ENCODE measurements at places on chromosomes 4 and X.
A peak's percentile ranks its signal among the peaks of the same experiment; 100 is the strongest.

DNA sequence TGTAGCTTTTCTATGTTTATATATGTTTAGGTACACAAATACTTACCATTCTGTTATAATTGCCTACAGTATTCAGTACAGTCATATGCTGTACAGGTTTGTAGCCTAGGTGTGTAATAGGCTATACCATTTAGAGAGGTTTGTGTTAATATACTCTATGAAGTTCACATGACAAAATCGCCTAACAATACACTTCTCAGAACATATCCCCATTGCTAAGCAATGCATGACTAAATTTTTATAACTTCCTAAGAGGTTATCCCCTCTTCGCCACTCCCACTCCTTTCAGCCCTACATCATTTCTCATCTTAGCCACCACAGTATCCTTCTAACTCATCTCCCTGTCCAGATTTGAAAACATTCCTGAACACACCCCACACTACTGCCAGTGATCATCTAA lies 83.7 kb upstream of the ZCCHC13 start:
- DNase-seq, result no peak

GRCh38 chr4:53205970-53206369 lies 159.9 kb downstream of the SCFD2 start:
- DNase-seq, result no peak

DNA sequence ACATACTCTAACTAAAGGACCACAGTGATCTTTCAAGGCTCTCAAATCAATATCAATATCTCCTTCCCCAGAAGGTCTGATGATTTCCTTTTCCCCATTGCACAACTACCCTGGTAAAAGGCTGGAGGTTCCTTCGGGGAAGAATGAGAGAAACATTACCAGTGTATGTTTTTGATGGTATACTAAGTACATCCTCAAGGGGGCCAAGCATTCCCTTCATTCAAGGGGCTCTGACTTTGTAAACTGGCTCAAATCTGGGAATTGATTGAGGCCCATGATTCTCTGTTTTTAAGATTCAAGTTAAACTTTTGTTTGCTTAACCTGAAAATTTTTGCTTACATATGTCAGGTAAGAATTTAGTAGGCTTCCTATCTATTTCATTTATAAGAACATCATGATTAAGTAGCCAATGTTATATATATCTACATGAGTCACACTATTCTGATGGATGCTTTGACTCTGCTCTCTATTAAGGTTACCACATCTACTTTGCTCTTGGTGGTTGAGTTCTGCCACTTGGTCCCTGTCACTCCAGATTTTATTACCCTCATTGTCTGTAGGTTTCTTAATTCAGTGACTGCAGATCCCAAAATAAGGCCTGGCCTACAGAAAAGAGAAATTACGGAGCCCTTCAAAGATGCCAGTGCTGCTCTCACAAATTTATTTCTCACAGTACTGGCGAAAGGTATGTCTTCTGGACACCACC lies 16.4 kb upstream of the GUCY1B1 start:
- DNase-seq, result no peak

GRCh38 chr4:41015016-41015675 lies 199.2 kb downstream of the APBB2 start:
- no peak for DNase-seq

DNA sequence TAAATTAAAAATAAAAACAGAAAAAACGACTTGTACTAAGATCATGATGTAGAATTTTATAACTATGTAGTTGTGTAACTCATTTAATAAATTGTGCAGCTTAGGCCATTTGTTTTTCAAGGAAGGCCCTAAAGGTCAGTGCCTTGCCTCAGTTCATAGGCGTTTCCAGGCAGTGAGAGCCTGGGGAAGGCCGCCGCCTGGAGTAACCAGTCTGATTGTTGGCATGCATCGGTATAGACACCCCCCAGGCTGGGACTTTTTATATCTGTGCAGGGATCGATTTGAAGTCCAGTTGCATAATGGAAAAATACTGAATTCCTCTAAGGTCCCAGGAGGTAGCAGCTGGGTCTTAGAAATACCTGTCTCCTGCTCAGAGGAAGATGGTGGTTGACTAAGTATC lies 77.2 kb downstream of the TMEM131L start:
- DNase-seq, result no peak

DNA sequence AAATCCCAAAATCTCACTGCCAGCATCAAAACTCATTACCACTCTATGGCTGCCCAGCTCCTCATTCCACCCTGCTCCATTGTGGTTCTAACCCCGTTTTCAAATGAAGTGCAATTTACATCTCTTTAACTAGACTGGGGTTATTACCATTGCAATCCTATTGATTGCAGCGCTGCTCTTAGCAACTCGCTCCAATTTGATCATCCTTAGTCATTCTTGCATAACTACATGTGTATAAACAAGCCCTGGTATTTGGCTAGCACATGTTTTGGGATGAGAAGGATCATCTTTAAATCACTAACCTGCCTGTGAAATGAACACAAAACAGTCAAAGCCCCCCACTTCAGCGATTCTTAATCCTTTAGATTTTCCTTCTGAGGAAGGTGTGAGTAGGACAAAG lies 340.1 kb upstream of the PPARGC1A start:
- no peak for DNase-seq

DNA sequence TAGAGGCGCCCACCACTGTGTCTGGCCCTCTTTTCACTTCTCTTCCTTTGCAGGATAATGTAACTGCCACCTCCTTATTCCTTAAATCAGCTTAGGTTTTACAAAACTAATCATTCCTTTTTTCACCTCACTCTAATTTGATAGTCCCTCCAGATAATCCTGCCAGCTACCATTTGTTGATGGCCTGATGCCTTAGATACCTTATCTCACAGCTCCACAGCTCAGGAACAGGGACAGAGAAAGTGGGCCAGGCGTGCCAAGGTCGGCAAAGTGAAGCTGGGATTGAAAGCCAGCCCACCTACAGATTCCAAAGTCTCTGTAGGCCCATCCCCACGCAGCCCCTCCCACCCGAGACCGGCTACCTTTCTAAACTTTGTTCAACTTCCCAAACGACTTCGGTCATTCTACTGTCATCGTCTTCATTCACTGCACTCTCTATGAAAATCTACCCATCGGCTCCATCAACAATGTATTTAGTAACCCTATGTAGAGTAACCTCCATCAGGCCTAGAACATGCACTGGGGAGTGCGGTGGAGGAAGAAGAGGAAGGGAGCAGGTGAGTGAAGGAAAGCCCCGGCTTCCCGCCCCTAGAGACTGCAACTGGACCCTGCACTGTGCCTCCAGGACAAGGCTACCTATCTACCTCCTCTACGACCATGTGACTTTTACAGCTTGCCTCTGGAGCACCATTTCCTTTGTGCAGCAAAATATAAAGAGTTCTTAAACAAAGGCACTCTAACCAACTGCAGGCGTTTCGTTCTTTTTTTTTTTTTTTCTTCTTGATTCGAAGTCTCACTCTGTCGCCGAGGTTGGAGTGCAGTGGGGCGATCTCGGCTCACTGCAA lies 1.5 kb downstream of the CASP6 start:
- peak; percentile 25 for DNase-seq

GRCh38 chr4:2927696-2928075 lies 35.5 kb downstream of the NOP14 start:
- DNase-seq, result no peak

DNA sequence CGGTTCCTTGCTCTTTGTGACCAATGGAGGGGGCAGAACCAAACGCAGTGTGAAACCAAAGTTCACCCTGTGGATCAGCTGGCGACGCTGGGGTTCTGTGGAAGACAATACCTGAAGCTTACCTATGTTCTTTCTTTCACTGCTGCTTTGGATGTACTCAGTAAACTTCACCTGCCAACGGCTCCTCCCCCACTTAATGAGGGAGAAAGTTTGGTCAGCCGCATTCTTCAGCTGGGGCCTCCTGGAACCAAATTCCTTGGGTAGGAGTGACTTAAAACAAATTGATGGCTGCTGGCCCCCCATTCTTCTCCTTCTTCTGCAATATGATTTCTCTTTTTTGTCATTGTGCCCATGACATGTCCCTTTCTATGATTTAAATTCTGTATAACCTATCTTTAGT lies 282.4 kb downstream of the ANK2 start:
- DNase-seq, result no peak

DNA sequence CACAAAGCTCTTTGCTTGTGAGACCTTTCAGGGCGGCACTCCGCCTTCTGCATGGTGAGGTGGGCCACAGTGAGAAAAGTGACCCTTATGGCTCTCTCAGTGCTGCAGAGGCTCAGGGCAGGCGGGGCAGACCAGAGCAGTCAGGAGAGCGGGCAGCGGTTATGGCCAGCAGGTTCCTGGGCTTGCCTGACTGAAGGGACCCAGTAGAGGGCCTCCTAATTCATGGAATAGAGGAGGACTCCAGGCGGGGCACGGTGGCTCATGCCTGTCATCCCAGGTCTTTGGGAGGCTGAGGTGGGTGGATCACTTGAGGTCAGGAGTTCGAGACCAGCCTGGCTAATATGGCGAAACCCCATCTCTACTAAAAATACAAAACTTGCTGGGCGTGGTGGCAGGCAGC lies 91.4 kb downstream of the CLNK start:
- DNase-seq, result no peak

DNA sequence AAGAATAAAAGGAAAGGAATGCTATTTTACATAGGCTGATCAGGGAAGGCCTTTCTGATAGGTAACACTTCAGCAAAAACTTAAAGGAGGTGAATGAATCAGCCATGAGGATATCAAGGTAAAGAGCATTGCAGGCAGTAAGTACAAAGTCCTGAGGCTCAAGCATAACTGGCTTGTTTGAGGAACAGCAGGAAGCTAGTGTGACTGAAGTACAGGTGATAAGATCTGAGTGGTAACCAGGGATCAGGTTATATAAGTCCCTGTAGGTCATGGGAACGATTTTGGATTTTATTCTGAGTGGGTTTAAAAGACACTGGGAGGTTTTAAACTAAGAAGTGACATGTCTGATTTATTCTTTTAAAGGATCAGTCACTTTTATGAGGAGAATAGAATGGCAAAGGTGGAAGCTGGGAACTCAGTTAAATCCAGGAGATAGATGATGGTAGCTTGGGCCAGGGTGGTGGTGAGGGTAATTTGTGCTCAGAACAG lies 47.1 kb upstream of the THOC2 start:
- peak; percentile 14 for DNase-seq

DNA sequence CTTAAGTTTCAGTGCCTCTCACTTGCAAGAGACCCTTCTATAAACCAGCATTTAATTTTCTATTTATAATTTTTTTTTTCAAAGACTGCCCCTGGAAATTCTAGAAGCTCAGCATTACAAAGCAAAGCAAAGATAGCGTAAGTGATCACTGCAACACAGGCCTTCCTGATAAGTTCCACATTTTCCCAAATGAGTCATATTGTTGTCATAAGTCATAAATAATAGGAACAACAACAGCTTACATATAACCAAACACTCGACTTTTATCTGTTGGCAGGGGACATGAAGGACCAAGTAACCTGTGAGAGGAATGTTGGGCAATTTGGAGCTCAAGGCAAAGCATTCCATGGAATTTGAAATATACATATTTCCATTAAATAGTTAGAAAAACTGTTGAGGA lies 815.5 kb downstream of the DMD start:
- DNase-seq, result no peak

DNA sequence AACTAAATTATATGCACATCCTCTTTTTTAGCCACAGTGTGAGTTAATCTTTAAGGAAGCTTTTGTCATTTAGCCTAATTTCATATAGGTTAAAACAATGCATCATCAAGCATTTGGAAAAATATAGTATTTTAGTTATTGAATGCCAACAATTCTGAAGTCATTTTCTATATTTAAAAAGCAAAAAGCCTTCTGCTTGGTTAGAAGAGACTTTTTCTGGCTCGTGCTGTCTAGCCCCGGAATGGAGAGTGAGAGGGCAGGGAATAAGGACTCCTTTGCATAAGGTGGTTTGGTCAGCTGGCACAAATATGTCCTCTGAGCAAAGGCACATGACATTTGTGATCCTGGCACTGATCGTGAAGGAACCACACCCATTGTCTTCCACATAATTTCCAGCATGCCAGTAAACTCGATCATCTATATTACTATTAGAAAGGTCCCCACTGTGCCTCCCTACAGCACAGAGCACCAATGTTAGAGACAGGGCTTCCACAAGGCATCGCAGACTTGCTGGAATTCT lies 393.7 kb upstream of the INTU start:
- no peak for DNase-seq

GRCh38 chr4:152843481-152844090 lies 63.8 kb downstream of the ARFIP1 start:
- no peak for DNase-seq

DNA sequence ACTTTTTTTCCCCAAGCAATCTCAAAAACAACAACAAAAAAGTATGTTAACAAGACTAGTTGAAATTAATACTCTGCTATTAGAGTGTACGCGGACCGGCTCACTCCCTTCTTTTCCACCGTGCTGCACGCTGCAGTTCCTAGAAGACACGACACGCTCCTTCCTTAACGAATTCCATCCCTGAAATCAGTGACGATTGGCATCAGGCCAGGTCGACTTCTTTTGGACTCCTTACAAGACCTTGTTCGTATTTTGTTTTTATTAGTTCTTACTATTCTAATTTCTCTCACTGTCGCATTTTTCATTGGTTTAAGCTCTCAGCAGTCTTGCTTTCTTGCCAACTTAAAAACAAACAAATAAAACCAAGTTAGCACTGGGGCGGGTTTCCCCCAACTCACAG lies 175.8 kb upstream of the PITX2 start:
- peak; percentile 73 for DNase-seq

DNA sequence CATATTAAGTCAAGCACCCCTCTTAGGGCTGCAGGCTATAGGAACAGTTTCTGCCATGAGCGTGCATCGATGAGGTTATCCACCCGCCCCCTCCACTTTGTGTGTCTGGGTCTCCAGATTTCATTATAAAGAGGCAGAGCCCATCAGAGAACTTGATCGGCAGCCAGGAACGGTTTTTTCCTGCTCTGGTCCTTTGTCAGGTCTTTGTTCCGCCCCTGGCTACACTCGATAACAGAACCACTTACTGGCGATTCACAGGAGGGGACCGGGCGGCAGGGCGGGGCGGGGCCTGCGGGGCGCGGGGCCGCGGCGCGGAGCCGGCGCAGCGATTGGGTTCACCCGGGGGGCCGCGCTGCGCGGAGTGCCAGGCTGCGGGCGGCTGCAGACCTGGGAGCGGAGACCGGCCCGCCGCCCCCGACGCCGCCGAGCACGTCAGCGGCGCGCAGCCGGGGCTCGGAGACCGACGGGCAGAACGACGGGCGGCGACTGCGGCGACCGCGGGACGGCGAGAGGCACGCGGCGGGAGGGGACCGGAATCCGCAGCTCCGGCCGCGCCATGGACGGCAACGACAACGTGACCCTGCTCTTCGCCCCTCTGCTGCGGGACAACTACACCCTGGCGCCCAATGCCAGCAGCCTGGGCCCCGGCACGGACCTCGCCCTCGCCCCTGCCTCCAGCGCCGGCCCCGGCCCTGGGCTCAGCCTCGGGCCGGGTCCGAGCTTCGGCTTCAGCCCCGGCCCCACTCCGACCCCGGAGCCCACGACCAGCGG lies at the start of gene SLC10A4:
TSS of gene SLC10A4 (plus strand) at position 338 of the 771 bp plus-strand sequence. CDS start at position 557, 219 bp downstream.
- DNase-seq, result peak; percentile 42

GRCh38 chr4:81257021-81257420 lies 42.0 kb upstream of the PRKG2 start:
- no peak for DNase-seq

All from lung (tissue), 17 donors.